ENCODE measurements at places on chromosomes 7 and 10. TPM values are rescaled to one million over a fixed set of nuclear protein-coding genes. Genes with fewer than 3 reads are reported as not detected.

DNA sequence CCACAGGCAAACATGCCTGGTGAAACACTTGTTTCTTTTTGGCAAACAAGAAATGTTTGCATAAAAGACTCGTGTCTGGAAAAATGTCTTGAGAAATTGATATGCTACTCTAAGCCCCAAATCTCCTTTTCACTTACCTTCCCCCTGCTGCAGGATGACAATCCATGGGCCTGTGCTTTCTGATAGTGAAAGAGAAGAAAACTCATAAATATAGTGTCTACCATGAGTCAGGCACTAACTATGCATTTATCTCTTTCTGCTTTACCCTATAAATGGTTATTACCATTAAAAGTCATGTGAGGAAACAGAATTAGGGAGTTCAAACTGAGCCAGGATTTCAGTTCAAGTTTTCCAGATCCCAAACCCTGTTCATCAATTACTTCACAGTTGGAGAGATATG, 6.6 kb upstream of the TARP start:
- DNase-seq = no peak

GRCh38 chr7:11237742-11238141, 264.1 kb downstream of the PHF14 start:
- DNase-seq = no peak

DNA sequence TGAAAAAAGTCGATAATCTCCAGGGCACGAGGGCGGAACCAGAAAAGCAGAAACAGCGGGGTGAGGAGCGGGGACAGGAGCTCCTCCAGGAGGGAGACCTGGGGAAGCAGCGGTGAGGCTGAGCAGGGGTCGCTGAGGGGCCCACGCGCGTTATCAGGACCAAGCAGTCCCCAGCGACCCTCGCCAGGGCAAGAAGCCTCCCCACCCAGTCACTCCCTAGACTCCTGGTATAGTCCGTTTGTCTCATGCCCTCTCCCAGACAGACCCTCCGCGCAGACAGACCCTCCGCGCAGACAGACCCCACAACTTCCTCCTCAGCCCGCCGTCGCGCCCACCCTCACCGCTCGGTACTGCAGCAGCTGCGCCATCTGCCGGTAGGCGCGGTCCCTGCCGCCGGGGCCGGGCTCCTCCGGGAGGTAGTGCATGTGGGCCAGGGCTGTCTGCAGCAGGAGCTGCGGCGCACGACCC, 6.3 kb downstream of the ATG9B start:
- DNase-seq = no peak

- no peak for DNase-seq
Measured at GRCh38 chr10:130652544-130652943, 516.4 kb downstream of the GLRX3 start.

GRCh38 chr10:76115471-76116155, 684.2 kb downstream of the LRMDA start:
- DNase-seq = no peak

DNA sequence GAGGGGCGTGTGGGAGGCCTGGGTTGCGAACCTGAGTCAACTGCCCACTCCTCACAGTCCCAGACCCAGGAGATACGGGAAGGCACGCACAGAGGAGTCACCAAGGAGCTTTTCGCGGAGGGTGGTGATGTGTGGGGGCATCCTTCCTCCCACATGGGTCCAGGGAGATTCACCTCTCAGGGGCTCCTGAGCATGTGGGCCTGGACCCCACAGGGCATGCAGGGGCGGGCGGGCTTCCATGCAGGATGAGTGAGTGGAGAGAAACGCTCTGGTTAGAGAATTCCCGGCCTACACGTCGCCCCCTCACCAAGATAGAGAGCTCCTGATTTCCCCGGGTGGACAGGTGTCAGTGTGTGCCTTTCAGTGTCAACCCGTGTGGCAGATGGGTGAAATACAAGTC, 641.7 kb upstream of the FZD8 start:
- DNase-seq = no peak

DNA sequence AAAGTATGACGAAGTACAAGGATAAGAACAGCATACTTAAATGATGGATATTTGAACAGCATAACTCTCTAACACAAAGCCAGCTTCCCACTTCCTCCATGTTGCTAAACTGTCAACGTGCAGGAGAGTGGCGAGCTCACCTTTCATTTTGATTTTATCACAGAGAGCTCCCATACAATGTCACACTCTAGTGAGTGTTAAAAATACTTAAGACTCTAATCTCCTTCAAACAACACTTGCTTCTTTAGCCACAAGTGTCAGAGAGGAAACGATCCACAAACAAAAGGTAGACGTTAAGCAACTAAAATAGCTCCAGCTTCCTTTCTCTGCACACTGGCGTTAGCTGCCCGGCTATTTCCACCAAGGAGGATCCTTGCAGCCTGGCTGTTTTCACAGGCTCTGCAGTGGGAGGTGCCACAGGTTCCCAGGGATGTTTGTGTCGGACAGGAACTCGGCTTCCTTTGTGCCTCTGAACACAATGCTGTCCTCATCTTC, 194.6 kb downstream of the COBL start:
- no peak for DNase-seq

DNA sequence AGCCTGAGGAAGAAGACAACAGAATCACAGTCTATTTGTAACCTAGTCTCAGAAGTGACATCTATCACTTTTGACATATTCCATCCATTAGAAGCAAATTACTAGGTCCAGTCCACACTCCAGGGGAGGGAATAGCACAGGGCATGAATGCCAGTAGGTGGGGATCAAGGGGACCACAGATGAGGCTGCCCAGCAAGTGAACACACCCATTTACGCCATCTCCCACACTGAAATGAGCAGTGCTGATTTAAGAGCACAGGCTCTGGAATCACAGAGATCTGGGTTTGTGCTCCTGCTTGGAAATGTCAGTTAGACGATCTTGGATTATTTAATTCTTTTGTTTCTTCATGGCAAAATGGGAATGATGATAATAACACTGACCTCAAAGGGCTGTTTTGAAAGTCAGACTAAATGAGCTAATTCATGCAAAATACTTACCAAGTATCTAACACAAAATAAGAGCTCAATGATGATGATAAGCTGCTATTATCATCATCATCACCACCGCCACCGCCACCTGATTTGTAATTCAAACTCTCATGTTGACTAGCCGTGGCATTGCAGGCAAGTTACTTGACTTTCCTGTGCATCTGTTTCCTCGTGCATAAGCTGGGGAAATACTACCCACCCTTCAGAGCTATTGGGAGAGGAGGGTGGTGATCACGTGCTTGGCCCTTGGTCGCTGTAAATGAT, 138.9 kb upstream of the KLF14 start:
- no peak for DNase-seq

- DNase-seq = no peak
Measured at GRCh38 chr7:55349121-55349520, 16.0 kb upstream of the LANCL2 start.

DNA sequence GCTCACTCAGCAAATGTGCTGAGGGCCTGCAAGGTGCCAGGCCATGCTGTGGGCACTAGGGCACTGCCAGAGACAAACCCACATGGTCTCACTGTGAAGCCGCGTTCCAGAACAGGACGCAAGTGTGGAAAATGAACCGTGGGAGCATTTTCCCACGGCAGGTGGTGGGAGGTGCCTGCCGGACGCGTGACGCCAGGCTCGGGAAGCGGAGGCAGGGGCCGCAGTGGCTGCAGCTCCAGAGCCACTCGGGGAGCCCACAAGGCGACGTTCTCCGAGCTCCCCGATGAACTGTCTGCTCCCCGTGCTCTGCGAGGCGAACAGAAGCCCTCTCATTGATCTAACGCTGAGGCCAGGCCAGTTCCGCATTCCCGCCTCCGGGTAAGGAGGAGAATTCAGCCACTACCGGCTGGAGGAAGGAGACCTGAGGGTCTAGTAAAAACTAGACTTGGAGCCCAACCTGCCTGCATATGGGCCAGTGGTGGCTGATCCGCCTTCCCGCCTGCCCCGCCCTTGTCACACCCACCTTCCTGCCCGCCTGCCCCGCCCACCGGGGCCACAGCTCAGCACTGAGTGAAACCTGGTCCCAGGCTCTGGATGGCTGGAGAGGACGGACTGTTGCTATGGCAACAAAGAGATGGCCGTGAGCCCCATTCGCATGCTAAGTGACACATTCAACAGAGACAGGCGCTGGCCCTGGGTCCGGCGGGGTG, 13.1 kb downstream of the ADGRA1 start:
- DNase-seq = no peak

- DNase-seq = no peak
Measured at GRCh38 chr7:106954840-106955239, 89.7 kb upstream of the PRKAR2B start.

DNA sequence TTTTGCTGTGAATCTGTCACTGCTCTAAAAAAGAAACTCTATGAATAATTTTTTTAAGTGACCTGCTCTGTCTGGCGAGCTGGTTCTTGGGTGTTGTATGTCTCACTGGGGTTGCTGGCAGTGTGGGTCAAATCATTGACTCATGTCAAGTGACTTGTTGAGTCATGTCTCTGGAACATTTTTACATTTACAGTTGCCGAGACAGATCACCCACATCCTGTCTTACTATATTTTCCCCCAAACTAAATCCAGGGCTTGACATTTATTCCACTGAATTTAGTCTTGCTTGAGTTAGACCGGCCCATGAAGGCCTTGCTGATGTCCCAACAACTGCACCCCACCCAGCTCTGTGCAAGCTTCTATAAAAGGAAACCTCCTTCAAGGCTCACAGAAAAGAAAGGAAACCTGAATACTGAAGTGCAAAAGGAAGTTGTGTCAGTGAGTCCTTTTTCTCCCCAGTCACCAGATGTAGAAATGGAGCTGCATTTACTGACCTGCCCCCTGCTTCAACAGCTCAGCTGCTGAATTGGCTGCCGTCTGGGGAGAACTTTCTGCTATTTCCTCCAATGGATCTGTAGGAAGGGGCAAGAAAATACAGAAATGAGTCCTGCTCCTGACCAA, 290.3 kb downstream of the TNS3 start:
- DNase-seq = no peak

DNA sequence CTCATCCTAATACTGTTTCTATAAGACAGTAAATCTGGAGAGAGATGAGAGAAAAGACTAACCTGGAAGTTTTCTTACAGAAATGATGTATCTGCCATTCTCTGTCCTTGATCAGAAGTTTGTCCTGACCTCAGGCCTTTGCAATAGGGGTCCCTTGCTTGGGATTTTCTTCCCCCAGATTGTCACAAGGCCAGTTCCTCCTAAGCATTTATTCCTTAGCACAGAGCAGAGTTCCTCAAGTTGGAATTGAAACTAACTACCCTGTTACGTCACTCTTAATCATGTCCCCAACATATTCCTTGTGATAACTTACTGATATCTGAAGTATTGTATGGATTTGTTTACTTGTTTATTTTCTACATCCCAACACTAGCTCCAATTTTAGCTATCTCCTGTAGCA, 202.1 kb downstream of the COBL start:
- no peak for DNase-seq

GRCh38 chr10:22453320-22453719, 108.0 kb downstream of the SPAG6 start:
- DNase-seq = no peak

- DNase-seq = no peak
Measured at GRCh38 chr10:90167174-90168064, 466.0 kb downstream of the KIF20B start.

DNA sequence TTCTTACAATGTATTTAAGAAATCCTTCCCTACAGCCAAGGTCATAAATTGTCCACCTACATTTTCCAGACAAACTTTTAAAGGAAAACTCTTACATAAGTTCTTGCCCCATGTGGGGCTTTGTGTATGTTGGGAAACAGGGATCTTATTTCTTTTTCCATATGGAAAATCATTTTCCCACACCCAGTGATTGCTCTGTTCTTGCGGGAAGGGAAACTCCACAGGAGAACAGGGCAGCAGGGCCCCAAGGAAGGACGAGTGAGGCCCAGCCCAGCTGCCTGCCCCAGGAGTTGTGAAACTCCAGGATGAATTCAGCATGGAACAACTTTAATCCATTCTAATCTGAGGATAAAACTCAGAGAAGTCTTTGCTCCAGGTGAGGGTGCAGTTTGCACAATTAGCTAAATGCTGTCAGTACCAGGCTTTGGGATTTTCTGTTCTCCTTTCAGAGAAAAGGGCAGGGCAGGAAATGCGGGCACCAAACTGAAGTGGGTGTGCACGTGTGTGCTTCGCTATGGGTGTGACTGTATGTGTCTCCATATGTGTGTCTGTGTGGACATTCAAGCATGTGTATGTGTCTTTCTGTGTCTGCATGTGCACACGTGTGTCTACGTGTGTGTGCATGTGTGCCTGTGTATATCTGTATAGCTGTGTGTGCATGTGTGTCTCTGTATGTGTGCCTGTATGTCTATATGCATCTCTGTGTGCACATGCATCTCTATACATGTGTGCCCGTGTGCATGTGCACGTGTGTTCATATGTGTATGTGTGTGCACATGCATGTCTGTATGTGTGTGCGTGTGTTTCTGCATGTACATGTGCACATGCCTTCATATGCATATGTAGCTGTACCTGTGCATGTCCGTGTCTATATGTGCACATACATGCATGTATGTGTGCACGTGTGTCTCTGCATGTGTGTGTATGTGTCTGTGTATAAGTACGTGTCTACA, 102.0 kb upstream of the FAM20C start:
- no peak for DNase-seq

DNA sequence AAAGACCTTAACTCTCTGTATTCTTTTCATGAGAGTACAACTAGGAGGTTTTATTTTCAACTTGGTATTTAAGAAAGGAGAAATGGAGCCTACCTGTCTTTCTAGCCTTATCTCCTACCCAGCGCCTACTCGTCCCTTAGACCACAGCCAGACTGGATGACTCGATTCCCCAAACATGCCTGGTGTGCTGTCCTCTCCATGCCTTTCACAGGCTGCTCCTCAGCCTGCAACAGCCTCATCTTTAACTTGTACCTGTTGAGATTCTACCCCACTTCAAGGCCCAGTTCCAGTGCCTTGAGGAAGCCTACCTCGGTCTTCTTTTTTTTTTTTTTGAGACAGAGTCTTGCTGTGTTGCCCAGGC, 29.4 kb downstream of the CPA1 start:
- DNase-seq = no peak

- no peak for DNase-seq
Measured at GRCh38 chr10:111037858-111038257, 39.0 kb upstream of the ADRA2A start.

GRCh38 chr7:31974351-31974750, 95.9 kb downstream of the PDE1C start:
- no peak for DNase-seq

- no peak for DNase-seq
Measured at GRCh38 chr7:33061282-33061937, 1.2 kb downstream of the NT5C3A start.

- DNase-seq = no peak
Measured at GRCh38 chr10:3835770-3836169, 50.8 kb upstream of the KLF6 start.

- no peak for DNase-seq
Measured at GRCh38 chr7:153840861-153841260, 211.3 kb upstream of the DPP6 start.

GRCh38 chr7:108442039-108442568, 14.1 kb downstream of the NRCAM start:
- no peak for DNase-seq

DNA2 gene
- 1.8 TPM for total RNA-seq

CDK1 gene
- 10.2 TPM for total RNA-seq

PRPS1L1 gene
- not detected for total RNA-seq

TMEM270 gene
- total RNA-seq = not detected

ZNF248 gene
- 3.7 TPM for total RNA-seq

CYP3A5 gene
- total RNA-seq = 77.0 TPM

FAM171A1 gene
- total RNA-seq = 10.9 TPM

DRGX gene
- not detected for total RNA-seq

ANKRD61 gene
- total RNA-seq = not detected

PITRM1 gene
- 63.1 TPM for total RNA-seq

KIF20B gene
- total RNA-seq = 7.4 TPM

CYP3A4 gene
- total RNA-seq = not detected

TMEM196 gene
- total RNA-seq = not detected

UCMA gene
- not detected for total RNA-seq

MAGI2 gene
- 5.5 TPM for total RNA-seq

SPDYE2 gene
- not detected for total RNA-seq
